ENCODE measurements at places on chromosomes 6 and 20.

- no peak for DNase-seq
These were observed 30.2 kb downstream of the CSNK2A1 start for GRCh38 chr20:513429-513828.

DNA sequence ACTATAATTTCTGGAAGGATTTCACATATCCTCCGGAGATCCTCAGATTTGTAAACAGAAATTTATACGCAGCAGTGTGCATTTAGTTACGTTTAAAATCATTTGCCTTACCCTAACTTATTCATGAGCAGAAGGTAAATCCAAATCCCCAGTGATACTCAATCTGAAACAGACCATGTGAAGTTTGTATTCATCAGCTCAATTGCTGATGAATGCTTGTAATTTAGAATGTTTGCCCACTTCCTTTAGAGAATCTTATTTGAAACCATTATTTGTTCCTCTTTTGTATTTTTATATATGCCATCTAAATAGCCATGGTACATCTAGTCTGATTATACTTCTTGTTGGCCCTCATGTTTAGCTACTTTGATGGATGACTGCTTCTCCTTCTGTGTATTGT is 15.4 kb downstream of the TAAR1 start:
- no peak for DNase-seq

GRCh38 chr6:78909391-78909790 is 42.0 kb downstream of the IRAK1BP1 start:
- no peak for DNase-seq

- no peak for DNase-seq
These were observed 64.2 kb upstream of the INSM1 start for GRCh38 chr20:20303742-20304141.

DNA sequence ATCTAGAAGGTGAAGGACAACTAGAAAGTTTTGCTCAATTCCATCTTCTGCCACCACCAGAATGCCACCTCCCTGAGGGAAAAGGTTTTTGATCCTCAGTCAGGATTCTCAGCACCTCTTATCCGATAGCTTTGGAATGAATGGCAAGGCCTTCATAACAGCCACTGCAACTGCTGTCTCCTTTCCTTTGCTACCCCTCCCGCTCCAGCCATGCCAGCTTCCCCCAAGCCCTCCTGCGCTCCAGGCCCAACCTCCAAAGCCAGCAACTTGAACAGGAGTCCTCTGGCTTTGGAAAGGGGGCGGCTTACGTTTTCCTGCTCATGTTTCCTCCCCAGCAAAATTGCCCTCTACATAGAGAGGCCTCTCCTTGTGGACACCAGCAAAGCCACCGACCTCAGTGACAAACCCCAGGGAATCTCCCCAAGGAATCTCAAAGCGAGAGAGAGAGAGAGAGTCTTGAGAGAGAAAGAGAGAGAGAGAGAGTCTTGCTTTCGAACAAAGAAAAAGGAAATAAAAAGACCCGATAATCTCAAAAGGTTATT is 420 bp upstream of the BTN2A1 start:
- DNase-seq: no peak

GRCh38 chr20:18331694-18332093 is 43.4 kb downstream of the ZNF133 start:
- DNase-seq: no peak

- no peak for DNase-seq
These were observed 791 bp downstream of the ADGRG6 start for GRCh38 chr6:142302421-142303175.
